ENCODE measurements at places on chromosomes 16 and 17.
A peak's percentile ranks its signal among the peaks of the same experiment; 100 is the strongest.

DNA sequence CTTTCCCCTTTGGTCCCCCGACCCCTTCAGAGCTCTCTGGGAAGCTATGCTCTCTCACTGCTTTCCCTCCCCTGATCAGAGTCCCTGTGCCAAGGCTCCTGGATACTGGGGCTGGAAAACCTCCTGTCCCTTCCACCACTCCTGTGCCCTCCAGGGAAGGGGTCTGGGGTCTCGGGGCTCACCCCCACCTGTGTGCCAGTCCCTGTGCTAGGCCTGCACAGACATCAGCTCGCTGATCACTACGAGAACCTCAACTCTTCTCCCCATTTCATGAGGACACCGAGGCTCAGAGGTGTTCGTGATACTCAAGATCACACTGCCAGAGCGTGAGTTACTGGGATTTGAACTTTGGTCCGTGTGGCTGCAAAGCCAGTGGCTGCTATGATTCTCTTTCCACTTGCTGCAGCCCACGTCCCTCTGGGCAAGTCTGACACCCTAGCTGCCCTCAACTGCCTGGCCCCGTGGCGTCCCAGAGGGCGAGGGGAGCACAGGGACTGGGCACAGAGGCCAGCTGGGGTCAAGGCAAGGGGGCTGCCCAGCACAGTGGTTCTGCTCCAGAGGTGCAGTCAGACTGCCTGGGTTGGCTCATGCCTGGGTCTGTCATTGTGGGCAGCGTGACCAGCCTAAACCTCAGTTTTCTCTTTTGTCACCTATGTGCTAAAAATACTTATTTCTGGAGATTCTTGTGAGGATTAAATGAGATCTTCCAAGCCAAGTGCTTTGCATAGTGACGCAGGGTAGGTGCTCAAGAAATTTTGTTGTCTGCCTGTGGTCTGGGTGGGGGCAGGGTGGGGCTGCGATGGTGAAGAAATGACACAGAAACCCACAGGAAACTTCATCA, 43.8 kb upstream of the TOB1 start:
- peak; percentile 85 for DNase-seq

DNA sequence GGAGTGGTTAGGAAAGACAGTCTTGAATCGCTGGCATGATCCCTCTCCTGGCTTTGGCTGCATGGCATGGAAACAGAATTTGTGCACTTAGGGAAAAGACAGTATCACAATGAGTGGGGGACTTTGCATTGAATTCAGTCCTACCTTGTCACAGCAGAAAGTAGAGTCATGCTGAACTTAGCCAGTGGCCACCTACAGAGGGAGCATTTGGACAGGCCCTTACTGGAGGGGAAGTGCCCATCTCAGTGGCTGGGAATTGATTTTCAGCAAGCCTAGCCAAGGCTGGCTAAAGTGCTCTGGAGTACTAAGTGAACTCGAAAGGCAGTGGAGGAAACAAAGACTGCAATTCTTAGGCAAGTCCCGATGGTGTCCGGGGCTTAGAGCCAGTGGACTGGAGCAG, 364.3 kb upstream of the TOM1L1 start:
- DNase-seq, result no peak

- DNase-seq, result no peak
These were observed 3.3 kb upstream of the PRSS33 start for GRCh38 chr16:2790631-2791030.

GRCh38 chr17:33142705-33143299, 150.3 kb downstream of the ASIC2 start:
- no peak for DNase-seq

GRCh38 chr17:63550817-63551639, 751 bp downstream of the DCAF7 start:
- DNase-seq, result no peak

DNA sequence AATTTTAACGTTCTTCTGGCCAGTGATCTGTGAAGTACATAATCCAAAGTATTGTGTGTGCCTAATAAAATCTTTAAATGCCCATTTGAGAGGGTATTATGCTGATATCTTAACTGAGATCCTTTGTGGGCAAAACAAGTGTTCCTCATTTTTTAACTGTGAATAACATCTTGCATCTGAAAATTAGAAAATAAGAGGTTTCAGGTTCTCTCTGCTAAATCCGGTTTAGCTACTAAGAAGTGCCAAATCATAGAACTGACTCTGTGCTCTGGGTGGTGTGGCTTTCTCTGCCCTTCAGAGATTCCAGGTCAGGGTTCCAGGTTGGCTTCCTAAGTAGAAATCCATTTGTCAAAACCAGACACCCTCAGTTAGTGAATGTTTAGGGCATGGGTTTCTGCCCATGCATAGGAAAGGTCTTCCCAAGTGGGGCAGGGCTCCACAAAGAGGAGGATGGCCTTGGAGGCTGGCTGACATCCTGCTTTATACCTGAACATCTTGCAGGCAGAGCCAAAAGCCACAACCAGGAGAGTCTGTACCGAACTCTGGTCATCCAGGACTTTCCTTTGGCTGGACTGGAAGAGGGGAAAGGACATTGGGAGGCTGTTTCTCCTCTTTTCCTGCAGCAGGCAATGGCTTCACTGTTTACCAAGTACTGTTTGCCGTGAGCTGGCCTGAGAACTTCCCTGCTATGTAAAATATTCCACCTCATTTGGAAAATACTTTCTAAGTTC, 8.5 kb downstream of the ALDH3A2 start:
- DNase-seq, result no peak

- DNase-seq, result peak; percentile 18
These were observed 25.6 kb downstream of the MSI2 start for GRCh38 chr17:57281887-57282286.

DNA sequence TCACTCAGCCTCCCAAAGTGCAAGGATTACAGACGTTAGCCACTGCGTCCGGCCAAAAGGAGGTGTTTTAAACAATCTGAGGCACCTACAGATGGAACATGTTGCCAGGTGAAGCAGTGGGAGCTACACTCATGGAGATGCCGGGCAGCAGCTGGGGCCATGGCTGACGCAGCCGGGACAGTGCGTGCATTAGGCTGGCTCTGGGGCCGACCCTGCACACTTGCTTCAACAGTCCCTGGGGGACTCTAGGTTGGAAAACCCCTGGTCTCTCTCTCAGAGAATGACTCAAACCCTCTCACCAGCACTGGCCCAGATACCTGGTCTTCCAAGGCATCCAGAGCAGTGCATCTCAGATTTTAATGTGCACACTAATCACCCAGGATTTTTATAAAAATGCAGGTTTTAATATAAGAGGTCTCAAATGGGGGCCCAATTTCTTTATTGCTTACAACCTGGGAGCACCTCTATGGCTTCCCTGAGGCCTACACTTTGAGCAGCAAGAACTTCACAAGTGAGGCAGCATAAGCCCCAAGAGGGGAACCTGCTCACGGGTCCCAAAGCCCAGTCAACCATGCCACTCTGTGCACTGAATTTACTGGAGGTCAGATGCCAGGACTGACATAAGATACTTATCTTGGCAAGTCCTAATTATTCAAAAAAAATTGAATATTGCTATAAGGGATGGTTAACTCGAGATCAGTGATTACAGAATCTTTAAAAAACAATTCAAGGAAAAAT, 70.8 kb upstream of the TRAP1 start:
- no peak for DNase-seq

DNA sequence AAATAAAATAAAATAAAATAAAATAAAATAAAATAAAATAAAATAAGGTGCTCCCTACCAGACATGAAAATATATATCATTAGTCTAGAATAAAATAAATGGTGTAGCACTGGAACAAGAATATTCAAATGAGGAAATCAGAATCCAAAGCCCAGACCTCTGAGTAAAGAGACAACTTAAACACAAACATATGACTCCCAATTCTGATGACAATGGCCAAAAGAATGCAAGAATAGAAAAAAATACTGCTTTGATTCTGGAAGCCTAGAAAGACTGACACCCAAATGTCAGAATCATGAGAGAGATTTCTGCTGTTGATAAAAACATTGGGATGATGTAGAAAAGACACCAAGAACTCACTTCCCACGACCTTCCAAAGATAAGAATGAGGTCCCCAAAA, 27.9 kb downstream of the MYOCD start:
- no peak for DNase-seq

- DNase-seq, result no peak
These were observed 60.0 kb upstream of the CHMP6 start for GRCh38 chr17:80931421-80932265.

GRCh38 chr16:78155791-78156345, 56.4 kb downstream of the WWOX start:
- no peak for DNase-seq

DNA sequence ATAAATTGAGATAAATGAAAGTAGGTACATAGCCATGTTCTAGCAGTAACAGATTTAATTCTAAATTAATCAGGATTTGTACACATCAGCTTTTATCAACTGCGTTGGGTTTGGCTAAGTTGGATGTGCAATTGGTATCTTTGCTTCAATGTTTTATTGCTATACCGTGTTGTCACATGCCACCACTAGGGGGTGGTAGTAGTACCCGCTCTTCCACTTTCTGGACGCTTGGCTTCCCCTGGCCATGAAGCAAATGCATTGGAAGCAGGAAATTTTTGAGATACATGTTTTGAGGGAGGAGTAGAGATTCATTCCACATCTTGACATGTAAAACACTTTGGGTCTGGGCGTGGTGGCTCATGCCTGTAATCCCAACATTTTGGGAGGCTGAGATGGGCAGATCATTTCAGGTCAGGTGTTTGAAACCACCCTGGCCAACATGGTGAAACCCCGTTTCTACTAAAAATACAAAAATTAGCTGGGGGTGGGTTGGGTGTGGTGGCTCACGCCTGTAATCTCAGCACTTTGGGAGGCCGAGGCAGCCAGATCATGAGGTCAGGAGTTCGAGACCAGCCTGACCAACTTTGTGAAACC, 58.6 kb downstream of the EMP2 start:
- peak; percentile 44 for DNase-seq

GRCh38 chr17:58995247-58995940, 111.3 kb downstream of the TRIM37 start:
- no peak for DNase-seq

DNA sequence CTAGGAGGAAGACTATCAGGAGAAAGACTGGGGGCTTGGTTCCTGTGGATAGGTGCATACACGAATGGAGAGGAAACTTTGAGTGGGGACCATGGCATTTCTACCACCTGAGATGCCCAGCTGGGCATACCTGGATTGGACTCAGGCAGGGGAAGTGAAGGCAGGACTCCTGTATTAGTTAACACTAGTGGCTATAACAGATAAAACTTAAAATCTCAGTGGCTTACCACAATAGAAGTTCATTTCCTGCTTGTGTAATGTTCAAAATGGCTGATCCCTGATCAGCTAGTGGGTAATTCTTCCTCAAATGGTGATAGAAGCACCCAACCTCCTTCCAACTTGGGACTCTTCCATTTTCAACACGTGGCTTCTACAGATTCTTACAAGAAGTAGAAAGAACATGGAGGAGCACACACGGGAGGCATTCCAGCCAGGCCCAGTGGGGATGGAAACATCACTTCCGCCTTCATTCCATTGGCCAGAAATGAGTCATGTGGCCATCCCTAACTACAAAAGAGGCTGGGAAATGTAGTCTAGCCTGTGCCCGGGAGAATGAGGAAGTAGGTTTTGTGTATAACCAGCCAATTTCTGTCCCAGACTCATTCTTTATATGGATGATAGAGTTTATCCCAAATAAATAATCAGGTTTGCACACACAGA, 112.1 kb downstream of the UTP18 start:
- DNase-seq, result no peak

DNA sequence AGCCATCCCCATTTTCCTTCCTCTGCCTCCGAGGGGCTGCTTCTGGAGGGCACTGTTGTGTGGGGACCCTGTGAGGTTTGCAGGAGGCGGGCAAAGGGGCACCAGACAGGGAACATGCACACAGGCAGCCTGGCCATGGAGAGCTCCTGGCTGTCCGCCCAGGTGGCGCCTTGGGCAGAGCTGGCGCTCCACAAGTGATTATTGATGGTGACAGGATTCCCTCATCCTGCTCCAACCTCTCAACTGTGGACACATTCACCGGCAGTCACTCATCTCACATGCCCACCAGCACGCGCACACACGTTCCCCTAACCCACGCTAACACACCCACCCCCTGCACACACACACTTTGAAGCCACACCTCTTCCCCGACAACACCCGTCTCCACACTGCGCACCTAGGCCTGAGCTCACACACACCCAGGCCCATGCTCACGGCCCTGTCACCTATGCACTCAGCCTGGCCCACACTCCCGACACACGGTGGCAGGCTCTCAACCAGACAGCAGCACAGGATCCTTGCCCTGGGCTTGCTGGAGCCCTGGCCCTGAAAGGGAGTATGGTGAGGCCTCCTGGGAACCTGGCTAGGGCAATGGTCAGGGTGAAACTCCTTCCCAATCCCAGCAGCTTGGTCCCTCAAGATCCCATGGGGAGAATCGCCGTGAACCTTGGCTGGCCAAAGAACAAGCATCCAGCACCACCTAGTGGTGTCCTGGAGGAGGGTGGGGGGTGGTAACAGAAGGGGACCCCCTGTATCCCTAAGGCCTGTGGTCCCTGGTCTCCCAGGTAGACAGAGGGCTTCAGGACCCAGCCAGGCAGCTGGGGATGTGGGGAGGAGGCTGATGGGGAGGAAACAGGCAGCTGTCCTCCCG, 3.6 kb downstream of the PNMT start:
- no peak for DNase-seq

GRCh38 chr17:71183066-71183660, 937.7 kb upstream of the SOX9 start:
- DNase-seq, result no peak

DNA sequence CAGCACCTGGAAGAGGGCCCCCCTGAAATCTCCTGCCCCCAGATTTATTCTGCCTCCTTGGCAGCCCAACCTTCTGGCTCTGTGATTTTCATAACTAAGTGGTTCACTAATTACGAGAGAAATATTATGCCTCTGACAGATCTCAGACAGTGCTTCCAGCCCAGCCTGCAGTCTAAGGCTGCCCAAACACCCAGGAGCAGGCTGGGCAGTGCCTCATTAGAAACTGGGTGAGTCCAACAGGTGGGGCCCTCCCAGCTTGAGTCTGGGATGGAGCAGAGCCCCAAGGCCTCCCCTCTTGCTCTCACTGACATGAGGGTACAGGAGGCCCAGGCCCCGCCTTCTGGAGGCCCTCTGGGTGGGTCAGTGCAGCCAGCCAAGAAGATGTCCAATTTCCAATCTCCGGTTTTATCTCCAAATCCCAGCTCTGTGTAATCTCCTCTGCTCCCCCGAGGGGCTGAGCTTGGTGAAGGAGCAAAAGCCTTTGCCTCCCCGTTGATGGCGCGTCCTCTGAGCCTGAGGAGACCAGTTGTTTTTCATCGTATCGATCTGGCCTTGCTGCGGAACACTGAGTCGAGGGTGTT, 20.1 kb upstream of the ABCC3 start:
- DNase-seq, result no peak

DNA sequence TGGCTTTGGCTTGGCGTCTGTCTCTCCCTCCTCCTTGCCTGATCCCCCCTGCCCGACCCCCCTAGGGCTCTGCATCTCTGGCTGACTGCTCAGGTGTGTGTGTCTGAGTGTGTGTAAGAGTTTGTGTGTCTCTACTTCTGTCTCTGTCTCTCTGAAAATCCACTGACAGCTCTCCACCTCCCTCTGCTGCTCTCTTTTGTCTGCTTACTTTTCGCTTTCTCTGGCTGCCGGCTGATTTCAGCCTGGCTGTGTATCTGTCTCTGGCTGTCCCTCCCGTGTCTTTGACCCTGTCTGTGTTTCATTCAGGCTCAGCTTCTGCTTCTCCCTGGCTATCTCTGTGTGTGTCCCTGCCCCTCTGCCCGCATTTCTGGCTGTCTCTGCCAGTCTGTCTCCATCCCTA, 3.8 kb upstream of the SPEM1 start:
- DNase-seq, result no peak
